ENCODE measurements at places on chromosomes 3 and 15.

- no peak for DNase-seq
Measured at GRCh38 chr15:29888646-29889045, 66.4 kb upstream of the TJP1 start.

DNA sequence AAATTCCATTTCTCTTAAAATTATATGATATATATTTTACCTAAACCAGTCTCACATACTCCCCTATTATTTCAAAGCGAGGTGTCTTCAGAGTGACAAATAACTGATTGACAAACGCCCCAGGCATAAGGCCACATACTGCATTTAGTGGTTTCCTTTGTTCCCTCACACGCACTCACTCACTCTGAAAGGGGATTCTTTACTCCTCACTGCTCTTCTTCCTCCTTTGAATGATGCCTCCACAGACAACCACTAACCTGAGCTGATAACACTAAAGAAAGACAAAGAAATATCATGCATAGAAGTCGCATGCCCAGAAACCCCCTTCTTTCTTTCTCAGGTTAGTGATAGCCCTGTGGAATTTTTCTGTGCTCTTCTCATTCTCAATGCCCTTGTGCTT lies 24.1 kb upstream of the BBX start:
- no peak for DNase-seq

GRCh38 chr3:10198761-10199649 lies 34.3 kb downstream of the IRAK2 start:
- peak; percentile 80 for DNase-seq

DNA sequence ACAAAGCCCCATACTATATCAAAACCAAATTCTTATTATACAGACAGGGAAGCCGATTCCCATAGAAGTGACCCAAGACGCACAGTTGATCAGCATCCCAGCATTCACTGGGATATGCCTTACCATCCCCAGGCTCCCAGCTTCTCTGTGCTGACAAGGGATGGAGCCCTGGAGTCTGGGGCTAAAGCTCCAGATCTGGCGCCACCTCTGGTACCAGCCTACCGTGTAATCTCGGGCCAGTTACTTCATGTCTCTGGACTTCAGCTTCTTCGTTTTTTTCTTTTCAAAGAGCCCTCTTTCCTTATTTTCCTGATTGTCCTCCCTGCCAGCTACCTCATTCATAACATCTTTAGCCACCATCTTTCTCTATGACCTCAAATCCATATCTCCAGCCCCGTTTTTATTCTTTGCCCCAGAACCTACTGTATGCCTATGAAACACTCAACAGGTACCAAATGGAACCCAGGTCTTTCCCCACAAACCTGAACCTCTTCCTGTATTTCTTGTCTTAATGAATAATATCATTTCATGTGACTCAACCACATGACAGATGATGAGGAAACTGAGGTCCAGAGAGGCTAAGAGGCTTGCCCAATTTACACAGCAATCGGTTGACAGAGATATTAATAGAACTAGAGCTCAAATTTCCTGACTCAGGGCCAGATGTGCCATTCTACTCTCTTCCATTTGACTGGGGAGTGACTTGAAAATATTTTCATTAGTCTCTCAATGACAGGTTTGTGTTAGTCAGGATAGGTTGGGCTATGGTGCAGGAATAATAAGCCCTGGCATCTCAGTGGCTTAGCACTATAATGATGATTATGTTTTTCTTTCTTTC lies 85.4 kb upstream of the TLE3 start:
- DNase-seq, result no peak

DNA sequence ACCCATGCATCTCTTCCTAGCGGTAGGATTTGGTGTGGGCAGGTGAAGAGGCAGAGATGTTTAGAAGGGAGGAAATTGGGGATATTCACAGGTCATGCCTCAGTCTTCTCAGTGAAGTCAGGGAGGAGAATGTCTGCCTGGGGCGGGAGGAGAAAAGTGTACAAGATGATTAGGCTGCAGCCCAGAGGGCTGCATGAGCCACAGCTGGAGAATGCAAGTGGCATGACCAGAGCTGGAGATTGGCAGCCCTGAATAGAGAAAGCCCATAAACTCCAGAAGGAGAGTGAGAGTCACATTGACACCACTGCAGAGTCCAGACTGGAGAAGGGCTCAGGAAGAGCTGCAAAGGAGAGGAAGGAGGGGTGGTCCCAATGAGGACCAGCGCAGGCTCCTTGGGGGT lies 22.6 kb downstream of the PDHB start:
- no peak for DNase-seq
